ENCODE measurements at places on chromosomes 2 and 18. TPM values are rescaled to one million over a fixed set of nuclear protein-coding genes. Genes with fewer than 3 reads are reported as not detected.

GATA6 gene
- 3.3 TPM for total RNA-seq

GAL3ST2 gene
- 0.44 TPM for total RNA-seq

SLC4A5 gene
- 0.91 TPM for total RNA-seq

CFAP65 gene
- total RNA-seq, result 0.52 TPM

TEX44 gene
- not detected for total RNA-seq

DNA sequence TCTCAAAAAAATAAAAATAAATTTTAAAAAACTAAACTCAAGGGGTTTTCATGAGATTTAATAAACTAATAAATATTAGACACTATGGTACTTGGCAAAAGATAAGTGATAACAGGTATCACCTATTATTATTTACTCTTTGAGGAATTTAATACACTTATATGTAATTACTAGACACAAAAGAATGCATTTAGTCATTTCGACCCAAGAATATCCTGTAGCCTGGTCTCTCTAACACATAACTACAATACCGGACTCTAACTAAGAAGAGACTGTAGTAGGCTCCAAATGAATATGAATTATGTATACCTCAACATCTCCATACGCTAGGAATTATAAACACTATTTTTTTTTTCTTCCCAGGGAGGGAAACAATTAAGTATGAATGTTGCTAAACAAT is 850.7 kb downstream of the CPS1 start:
- no peak for DNase-seq

DNA sequence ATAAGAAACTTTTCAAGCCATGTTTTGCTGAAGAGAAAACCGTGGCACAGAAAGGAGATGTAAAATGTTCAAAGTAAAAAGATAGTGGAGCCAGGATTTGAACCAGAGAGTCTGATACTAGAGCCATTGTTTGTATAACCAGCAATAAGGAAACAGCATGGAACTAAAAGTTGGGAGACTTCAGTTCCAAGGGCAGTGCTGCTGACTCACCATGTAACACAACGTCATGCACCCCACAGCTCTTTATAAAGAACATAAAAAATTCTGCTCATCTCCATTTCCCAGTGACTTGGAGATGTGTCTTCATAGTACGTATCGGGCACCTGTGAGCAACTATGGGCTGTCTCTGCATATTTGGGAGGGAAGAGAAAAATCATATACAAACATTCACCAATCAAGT is 353.0 kb upstream of the PIK3C3 start:
- no peak for DNase-seq

GRCh38 chr2:177889818-177890460 is 182.6 kb downstream of the PDE11A start:
- no peak for DNase-seq

- DNase-seq, result no peak
Measured at GRCh38 chr2:235405612-235406361, 88.1 kb upstream of the AGAP1 start.

DNA sequence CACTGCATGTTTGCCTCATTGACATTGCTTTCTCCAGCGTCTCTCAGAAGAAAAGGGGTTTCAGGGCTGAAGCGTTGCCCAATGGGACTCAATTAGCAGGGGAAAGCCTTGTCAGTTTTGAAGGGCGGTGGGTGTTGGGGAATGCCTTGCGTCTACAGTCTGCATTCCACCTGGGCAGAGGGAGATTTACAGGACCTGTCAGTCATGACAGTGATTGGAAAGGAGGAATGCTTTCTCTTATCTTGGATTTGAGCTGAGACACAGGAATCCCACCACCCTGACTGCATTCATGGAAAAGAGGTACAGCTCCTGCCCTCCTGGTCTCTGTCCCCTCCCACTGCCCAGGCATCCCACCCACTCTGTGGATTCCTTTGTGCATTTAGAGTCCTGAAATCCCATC is 123.9 kb downstream of the ACKR3 start:
- no peak for DNase-seq

DNA sequence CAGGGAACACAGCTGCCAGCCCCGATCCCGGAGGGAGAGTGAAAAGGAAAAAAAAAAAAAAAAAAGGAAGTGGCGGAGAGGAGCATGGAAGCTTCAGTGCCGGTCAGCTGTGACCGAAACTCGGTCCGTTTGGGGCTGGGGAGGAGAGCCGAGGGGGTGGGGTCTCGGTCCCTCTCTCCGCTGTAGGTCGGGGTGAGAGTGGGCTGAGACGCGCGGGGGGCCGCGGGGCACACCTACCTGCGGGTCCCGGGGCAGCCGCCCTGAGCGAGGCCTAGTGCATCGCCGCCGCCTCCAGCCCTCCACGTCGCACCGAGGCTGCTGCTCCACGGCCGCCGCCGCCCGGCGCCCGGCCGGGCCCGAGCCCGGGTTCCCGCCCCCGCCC is 536 bp downstream of the VPS54 start:
- no peak for DNase-seq

DNA sequence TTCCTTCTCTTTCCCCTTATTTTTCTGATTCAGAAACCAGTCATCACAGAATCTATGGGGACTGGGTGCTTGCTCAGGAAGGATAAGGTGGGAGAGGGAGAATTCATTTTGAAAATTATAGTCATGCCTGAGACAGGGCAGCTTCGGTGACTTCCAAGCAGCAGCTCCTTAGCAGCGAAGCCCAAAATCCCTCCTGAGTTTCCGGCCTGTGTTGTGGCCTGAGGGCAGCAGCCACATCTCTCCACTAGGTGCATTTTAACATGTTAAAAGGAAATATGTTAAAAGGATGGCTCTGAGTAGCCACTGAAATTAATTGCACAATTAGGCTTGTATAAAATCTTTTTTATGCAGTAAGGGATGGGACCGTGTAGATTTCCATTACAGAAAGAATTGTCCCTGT is 207.0 kb upstream of the RAB12 start:
- no peak for DNase-seq

- no peak for DNase-seq
Measured at GRCh38 chr2:233844064-233844807, 10.1 kb downstream of the HJURP start.

GRCh38 chr2:196968516-196968915 is 42.0 kb upstream of the PGAP1 start:
- DNase-seq, result no peak

GRCh38 chr2:239584986-239585385 is 184.2 kb upstream of the HDAC4 start:
- DNase-seq, result no peak

DNA sequence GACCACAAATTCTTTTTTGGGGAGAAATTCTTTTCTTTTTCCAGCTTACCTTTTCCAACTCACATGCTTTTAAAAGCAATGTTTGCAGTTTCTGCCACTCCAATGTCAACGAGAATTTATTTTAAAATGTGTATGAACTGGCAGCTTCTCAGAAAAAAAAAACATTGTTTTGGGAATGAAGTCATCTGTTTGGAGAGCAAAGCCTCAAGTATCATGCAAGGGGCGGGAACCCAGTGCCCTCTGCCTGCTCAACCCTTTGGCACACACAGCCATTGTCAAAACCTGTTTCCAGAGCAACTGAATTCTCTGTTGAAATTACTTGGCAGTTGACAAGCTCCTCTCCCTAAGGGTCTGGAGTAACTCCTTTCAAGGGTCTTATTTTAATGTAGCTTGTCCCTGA is 128.5 kb downstream of the QPCT start:
- DNase-seq, result no peak

DNA sequence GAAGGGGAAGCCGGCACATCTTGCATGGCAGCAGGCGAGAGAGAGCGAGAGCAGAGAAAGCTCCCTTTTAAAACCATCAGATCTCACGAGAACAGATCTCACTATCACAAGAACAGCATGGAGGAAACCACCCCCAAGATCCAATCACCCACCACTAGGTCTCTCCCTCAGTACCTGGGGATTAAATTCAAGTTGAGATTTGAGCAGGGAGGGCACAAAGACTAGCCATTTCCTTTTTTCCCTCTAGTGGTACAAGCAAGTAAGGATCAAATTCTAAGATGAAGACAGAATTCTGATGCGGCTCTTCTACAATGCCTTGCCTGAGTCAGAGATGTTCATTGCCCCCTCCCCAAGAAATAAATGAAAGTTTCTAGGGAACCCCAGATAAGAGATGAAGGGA is 45.6 kb upstream of the ANKRD44 start:
- peak; percentile 2 for DNase-seq

All from HCT116 (cell line).